Fibroblast of the aortic adventitia (primary cell): ENCODE measurements at places on chromosomes 6 and 20.

GRCh38 chr6:120274547-120274946 is 925.0 kb upstream of the MAN1A1 start:
- no peak for DNase-seq

DNA sequence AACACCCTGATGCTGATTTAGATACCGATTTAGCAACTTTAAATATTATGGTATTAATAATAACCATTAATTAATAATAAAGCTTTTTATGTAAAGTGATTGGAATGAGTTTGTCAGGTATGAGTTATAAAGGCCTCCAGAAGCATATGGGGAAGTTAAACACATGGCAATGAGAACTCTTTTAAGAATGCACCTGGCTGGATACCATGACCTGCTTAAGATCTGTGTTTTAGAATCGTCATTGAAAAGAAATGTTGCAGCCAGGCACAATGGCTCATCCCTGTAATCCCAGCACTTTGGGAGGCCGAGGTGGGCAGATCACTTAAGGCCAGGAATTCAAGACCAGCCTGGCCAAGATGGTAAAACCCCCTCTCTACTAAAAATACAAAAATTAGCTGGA is 197.5 kb downstream of the SOX4 start:
- no peak for DNase-seq

- no peak for DNase-seq
Observed at GRCh38 chr20:52622081-52622480, 350.1 kb upstream of the TSHZ2 start.

DNA sequence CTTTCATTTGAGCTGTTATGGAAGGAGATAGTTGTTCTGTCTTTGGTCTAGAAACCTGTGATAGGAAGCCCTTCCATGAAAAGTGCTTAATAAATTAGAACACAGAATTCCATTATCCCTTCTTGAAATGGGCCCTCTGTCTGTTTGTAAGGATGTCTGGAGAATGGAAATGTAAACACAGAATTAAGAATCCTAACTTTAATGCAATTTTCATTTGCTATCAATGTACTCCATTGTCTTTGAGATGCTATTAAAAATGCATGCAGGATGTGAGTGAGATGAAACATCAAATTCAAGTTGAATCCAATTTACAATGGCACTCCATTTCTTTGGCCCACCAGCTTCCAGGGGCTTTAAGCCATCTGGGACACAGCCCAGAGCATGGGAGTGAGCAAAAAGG is 13.9 kb upstream of the AARS2 start:
- no peak for DNase-seq
